Aortic smooth muscle cell (primary cell): ENCODE measurements at places on chromosomes 16 and 17. TPM values are rescaled to one million over a fixed set of nuclear protein-coding genes. Genes with fewer than 3 reads are reported as not detected.

The ZDHHC1 gene
- total RNA-seq: 5.2 and 6.3 TPM in 2 replicates

The RFFL gene
- 9.5 and 10.0 TPM in 2 replicates for total RNA-seq

The CCDC200 gene
- total RNA-seq: 0.92 TPM in 1 of 2 replicates, not detected in the other

The CDRT15 gene
- not detected in 2 replicates for total RNA-seq

The ITGA2B gene
- under 0.01 TPM in 1 of 2 replicates, not detected in the other for total RNA-seq

The FAM234A gene
- total RNA-seq: 49.4 and 63.2 TPM in 2 replicates

The BAIAP3 gene
- 0.92 and 1.2 TPM in 2 replicates for total RNA-seq

The NLRC3 gene
- 0.06 and 0.13 TPM in 2 replicates for total RNA-seq

The QPRT gene
- total RNA-seq: 2.9 and 3.8 TPM in 2 replicates

The SLFN5 gene
- 54.4 and 72.5 TPM in 2 replicates for total RNA-seq

The SLC38A8 gene
- total RNA-seq: not detected in 2 replicates

The KRT25 gene
- not detected in 2 replicates for total RNA-seq

The PYDC1 gene
- not detected in 2 replicates for total RNA-seq

The RPH3AL gene
- 0.75 and 0.92 TPM in 2 replicates for total RNA-seq
